ENCODE measurements at places on chromosomes 13 and 19.

- no peak for DNase-seq
Observed at GRCh38 chr13:39835253-39835652, 179.8 kb downstream of the COG6 start.

GRCh38 chr13:111573801-111574200 is 253.4 kb downstream of the TEX29 start:
- DNase-seq = no peak

DNA sequence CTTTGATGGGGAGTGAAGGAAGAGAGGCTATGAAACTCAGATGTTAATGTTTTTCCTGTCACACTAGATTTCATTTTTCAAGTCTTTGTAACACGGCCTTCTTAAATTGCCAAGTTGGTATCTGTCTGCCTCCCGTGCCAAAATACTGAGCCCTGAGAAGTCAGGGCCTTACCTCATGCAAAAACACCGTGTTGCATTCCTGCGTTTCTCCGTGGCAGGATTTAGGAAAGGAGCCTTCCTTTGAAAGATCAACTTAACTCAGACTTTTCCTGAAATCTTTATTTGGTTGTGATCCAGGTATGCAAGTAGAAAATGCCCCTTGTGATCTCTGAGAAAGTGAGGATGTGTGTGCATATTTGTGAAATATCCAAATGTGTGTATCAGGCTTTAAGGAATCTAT is 1291.0 kb upstream of the SLC10A2 start:
- DNase-seq = no peak

DNA sequence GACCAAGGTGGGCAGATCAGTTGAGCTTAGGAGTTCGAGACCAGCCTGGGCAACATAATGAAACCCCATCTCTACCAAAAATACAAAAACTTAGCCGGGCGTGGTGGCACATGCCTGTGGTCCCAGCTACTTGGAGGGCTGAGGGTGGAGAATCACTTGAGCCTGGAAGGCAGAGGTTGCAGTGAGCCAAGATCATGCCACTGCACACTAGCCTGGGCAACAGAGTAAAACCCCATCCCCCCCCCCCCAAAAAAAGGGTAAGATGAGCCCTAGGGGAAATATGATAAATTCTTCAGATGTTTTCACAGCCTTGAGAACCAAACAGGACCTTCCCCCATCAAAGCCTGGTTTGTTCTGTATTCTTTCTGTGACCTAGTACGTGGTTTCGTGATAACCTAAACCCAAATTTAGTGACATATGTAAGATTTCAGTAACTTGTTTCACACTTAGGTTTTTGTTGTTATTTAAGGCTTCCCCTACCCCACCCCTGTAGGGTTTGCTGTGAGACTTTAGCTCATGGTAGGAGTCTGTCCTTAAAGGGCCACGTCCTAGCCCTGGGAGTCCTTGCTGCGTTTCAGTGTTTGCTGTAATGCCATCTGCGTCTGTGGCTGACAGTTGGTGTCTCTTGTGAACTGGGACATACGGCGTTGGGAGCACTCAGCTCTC is 49.6 kb downstream of the MYO9B start:
- DNase-seq = no peak

DNA sequence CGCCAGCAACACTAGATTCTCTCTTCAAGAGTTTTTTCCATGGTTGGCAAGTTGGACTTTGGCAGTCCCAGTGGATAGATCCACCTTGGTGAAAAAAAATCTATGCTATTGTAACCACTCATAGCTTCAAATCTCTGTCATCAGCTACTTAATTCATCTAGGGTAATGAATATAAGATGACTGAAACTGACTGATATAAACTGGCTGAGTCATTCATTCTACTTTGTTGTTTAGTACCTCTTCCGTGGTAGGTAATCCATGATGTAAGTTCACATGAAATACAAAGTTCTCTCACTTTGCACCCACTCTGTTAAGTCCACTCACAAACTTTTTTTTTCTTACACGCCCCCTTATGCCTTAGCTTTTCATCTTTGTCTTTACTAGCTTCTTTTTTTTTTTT is 1381.5 kb downstream of the SLITRK5 start:
- no peak for DNase-seq

GRCh38 chr13:30735872-30736175 is 481 bp downstream of the ALOX5AP start:
- no peak for DNase-seq

DNA sequence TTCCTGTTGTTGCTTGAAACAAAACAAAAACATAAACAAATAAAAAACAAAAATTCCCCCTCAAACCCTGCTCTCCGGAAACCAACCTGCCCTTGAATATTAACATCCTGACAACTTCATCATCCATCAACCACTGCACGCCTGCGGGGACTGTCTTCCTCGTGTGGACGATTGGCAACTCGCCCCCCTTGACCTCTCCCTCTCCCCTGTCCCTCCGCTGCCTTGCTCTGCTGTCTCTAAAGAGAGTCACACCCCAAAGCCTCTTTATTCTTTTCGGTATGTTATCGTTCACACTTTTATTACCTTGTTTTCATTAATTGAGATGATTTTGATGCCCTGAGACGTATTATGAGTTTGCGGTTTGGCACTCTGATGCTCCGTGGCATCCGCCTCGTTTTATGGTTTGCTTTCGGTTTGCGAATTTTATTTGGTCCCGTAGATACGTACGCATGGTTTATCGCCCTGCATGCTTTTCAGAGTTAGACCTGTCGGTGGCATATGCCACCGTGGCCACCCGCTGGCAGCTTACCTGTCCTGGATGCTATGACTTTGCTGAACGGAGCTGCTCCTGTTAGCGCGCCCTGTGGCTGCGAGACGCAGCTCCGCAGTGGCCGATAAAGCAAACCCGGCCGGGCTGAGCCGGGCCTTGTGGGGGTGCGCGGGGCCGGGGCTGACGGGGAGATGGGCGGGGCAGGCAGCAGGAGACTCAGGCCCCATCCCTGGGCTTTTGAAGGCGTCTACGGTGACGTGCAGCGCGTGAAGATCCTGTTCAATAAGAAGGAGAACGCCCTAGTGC is 10.6 kb downstream of the PTBP1 start:
- DNase-seq = no peak

- no peak for DNase-seq
Observed at GRCh38 chr13:36360903-36361302, 14.7 kb upstream of the SPART start.

GRCh38 chr13:23678795-23679194 is 108.6 kb downstream of the TNFRSF19 start:
- DNase-seq = no peak

GRCh38 chr13:108496362-108497210 is 132.8 kb upstream of the MYO16 start:
- DNase-seq = no peak

GRCh38 chr13:24195626-24196025 is 35.1 kb downstream of the SPATA13 start:
- DNase-seq = no peak

GRCh38 chr19:16671652-16672274 is 10.8 kb downstream of the TMEM38A start:
- DNase-seq = no peak

DNA sequence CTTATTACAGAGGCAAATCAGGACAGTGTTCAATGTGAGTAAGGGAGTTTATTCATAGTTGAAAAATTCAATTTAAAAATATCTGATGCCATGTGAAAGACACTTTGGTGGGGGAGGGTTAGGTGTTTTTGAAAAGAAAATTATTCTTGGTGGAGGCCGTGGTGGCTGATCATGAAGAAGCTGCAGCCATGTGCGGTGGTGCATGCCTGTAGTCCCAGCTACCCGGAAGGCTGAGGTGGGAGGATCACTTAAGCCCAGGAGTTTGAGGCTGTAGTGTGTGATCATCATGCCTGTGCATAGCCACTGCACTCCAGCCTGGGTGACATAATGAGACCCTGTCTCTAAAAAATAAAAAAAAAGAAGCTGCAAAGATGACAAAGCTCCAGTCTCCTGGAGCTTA is 28.6 kb downstream of the WDFY2 start:
- DNase-seq = no peak

DNA sequence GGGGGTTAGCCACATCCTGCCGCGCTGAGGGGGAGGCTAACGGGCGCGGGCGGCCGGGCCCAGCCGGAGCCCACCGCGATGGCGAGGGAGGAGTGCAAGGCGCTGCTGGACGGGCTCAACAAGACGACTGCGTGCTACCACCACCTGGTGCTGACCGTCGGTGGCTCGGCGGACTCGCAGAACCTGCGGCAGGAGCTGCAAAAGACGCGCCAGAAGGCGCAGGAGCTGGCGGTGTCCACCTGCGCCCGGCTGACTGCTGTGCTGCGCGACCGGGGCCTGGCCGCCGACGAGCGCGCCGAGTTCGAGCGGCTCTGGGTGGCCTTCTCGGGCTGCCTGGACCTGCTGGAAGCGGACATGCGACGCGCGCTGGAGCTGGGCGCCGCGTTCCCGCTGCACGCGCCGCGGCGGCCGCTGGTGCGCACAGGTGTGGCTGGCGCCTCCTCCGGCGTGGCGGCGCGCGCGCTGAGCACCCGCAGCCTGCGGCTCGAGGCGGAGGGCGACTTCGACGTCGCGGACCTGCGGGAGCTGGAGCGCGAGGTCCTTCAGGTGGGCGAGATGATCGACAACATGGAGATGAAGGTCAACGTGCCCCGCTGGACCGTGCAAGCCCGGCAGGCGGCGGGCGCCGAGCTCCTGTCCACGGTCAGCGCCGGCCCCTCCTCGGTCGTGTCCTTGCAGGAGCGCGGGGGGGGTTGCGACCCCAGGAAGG is 692 bp downstream of the RGS9BP start:
- DNase-seq = no peak

DNA sequence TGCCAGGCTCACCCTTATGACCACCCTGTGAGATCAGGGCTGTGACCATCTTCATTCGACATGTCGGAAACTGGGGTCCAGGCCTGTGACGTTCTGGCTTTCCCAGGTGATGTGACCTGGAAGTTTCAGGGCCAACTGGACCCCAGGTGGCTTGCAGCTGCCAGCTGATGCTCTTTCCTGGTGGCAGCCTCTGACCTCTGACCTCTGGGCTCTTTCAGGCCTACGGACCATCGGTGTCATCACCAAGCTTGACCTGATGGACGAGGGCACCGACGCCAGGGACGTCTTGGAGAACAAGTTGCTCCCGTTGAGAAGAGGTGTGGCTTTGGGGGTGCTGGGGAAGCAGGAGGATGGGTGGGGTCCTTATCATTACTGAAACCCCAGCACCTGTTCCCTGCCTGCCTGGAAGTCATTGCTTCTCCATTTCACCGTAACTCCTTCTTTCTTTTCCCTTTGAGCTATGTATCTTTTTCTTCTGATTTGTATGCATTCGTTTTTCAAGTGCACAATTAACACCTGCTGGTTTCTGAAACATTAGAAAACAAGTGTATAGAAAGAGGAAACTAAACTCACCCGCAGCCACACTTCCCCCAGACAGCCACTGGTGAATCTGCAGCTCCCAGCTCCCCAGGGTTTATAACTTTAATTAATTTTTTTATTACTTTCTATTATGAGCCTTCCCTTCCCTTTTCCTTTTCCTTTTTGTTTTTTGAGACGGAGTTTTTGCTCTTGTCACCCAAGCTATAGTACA is 58.9 kb downstream of the TMED1 start:
- DNase-seq = no peak

DNA sequence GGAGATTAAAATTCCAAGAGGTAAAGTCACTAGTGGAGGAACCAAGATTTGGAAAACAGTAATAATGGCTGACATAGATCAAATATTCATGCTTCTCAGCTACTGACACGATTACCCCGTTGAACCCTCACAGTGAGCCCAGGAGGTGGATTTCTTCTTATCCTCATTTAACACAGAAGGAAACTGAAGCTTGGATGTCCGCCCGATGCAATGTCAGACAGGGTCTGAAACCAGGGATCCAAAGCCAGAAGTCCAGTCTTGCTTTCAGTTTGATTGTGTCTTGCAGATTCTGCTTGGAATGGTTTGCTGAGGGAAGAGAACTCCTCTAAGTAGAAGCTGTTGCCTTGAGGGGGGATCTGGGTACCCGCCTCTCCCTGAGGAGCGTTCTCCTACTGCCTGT is 404.7 kb downstream of the KCNRG start:
- DNase-seq = no peak
